ENCODE measurements at places on chromosomes 6 and 20. TPM values are rescaled to one million over a fixed set of nuclear protein-coding genes. Genes with fewer than 3 reads are reported as not detected.

The ASIP gene
- total RNA-seq, result not detected

The PRR18 gene
- 0.14 TPM for total RNA-seq

The TMEM151B gene
- total RNA-seq, result not detected

The TMEM181 gene
- 12.3 TPM for total RNA-seq

The METTL24 gene
- total RNA-seq, result not detected

The SERAC1 gene
- total RNA-seq, result 3.6 TPM

All from activated naive CD4-positive, alpha-beta T cell treated with anti-CD3 and anti-CD28 coated beads, Interleukin-2, amount 50 U/mL, for 72 hours (primary cell).